ENCODE measurements at places on chromosomes 3 and 15. TPM values are rescaled to one million over a fixed set of nuclear protein-coding genes. Genes with fewer than 3 reads are reported as not detected.

- DNase-seq, result peak; percentile 85
Observed at GRCh38 chr3:188154014-188154808, at the start of gene LPP. Gene LPP (plus strand): TSS chr3:188154157. CDS start chr3:188406121, 251,964 bp downstream.

- DNase-seq, result no peak
Observed at GRCh38 chr3:114958930-114959329, 188.2 kb downstream of the ZBTB20 start.

GRCh38 chr3:46222435-46223161, 14.5 kb upstream of the CCR1 start:
- DNase-seq, result no peak

- no peak for DNase-seq
Observed at GRCh38 chr3:96760956-96761355, 53.4 kb upstream of the EPHA6 start.

CORO2B gene
- 1.2 TPM for polyA plus RNA-seq
